Smooth muscle cell of the coronary artery (primary cell): ENCODE measurements at places on chromosomes 5 and 9. TPM values are rescaled to one million over a fixed set of nuclear protein-coding genes. Genes with fewer than 3 reads are reported as not detected.

The PCDHGA8 gene
- total RNA-seq = 2.0 and 4.0 TPM in 2 replicates

The ABLIM3 gene
- total RNA-seq = 6.5 and 13.8 TPM in 2 replicates

The BRINP1 gene
- total RNA-seq = 0.30 and 27.4 TPM in 2 replicates

The PCDHA12 gene
- 0.15 and 0.59 TPM in 2 replicates for total RNA-seq

The SCGB3A1 gene
- not detected in 2 replicates for total RNA-seq

The PCDHB8 gene
- 0.23 and 0.35 TPM in 2 replicates for total RNA-seq

The CDC20B gene
- 0.08 TPM in 1 of 2 replicates, not detected in the other for total RNA-seq

The DMRT1 gene
- total RNA-seq = not detected in 2 replicates

The GPR150 gene
- 0.45 TPM in 1 of 2 replicates, not detected in the other for total RNA-seq

The AQP7 gene
- 1.6 TPM in 1 of 2 replicates, not detected in the other for total RNA-seq

The NUP214 gene
- 7.0 and 8.3 TPM in 2 replicates for total RNA-seq

The CDX1 gene
- 0.12 and 0.15 TPM in 2 replicates for total RNA-seq

The RAB3C gene
- not detected in 2 replicates for total RNA-seq

The SLC1A1 gene
- 14.2 and 19.5 TPM in 2 replicates for total RNA-seq

The IL9 gene
- total RNA-seq = not detected in 2 replicates

The FAM151B gene
- 4.2 and 8.2 TPM in 2 replicates for total RNA-seq

The SRA1 gene
- 18.5 and 69.7 TPM in 2 replicates for total RNA-seq

The PCDHA1 gene
- 0.08 TPM in 1 of 2 replicates, not detected in the other for total RNA-seq

The PCDHA9 gene
- total RNA-seq = under 0.01 and 0.23 TPM in 2 replicates

The IL5 gene
- total RNA-seq = not detected in 2 replicates

The OR1J2 gene
- total RNA-seq = 0.30 and 1.2 TPM in 2 replicates
